ENCODE measurements at places on chromosomes 4 and X. TPM values are rescaled to one million over a fixed set of nuclear protein-coding genes. Genes with fewer than 3 reads are reported as not detected.

DNA sequence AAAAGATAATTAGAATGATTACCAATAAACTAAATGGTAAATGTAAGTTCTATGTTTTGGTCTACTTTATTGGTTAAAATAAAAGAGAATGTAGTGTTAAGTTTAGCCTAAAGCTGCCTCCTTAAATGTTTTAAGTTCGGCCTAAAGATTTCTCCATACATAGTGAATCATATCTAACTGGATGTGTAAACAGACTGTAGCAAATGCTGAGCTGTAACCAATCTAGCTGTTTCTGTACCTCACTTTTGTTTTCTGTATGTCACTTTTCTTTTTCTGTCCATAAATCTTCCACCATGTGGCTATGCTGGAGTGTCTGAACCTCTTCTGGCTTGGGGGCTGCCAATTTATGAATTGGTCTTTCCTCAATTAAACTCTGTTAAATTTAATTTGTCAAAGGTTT, 121.2 kb downstream of the TBCK start:
- no peak for DNase-seq

DNA sequence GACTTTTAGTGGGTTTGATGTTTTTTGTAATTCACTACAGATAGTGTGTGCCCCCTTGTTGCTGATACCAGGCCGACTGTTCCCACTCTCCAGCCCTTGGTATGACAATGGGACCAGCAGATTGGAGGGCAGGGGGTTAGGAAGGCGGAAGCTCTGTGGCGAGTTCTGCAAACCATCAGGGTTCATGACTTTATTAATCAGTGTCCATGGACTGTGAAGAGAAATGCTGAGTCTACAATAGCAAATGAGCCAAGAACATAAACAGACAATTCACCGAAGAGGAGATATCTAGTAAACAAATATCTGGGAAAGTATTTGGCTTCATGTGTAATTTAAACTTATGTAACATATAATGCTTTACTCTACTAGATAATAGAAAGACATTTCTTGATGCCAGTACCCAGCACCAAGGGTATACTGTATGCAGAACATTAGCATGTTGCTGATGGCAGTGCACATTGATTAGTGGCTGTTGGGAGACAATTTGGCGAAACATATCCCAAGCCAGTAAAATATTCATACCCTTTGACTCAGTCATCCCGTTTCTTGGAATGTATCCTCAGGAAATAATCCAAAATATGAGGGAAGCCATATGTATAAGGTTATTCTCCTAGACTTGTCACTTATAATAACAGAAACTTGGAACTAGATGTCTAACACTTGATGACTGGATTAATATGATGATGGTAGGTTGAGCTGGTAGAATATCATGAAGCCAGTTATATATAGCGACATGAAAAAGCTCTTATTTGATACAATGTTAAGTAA, 169.4 kb downstream of the PTTG2 start:
- no peak for DNase-seq

- DNase-seq = no peak
Observed at GRCh38 chr4:32477518-32477917, 1757.3 kb downstream of the PCDH7 start.

DNA sequence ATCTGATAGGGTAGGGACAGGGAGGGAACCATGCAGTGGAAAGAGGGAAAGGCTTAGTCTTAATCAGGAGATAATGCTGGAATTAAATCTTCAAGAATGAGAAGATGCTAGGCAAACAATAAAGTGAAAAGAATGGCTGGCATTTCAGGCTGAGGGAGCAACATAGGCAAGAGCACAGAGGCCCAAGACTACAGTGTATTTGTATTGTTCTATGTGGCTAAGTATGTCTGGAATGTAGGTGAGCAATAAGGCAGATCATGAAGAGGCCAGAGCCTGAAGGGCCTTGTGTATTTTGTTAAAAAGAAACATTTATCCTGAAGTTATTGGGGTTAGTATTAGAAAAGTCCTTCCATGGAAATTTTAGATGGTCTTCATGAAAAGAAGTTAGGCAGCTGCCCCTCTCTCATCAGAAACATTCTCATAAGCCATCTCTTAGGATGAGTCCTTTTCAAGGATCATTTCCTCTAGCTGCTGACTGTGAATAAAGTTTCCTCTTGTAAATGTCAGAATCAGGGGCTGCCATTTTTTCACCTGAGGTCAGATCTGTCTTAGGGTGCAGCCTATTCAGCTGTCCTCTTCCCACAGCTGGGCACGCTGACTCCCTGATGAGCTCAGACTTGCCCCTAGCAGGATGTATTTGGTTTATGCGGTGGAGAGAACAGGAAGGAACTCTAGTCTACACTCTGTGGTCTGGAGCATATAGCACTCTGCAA, 46.3 kb downstream of the ATP10D start:
- DNase-seq = peak; percentile 24

The FLNA gene
- polyA plus RNA-seq = 1,252 TPM

The JAKMIP1 gene
- not detected for polyA plus RNA-seq

The SFRP2 gene
- polyA plus RNA-seq = not detected

GRCh38 chr4:125244848-125245450, 69.8 kb upstream of the FAT4 start:
- no peak for DNase-seq

The FAM53A gene
- polyA plus RNA-seq = 0.56 TPM

The FGB gene
- 13.8 TPM for polyA plus RNA-seq
